ENCODE measurements at places on chromosomes 1 and 21.

DNA sequence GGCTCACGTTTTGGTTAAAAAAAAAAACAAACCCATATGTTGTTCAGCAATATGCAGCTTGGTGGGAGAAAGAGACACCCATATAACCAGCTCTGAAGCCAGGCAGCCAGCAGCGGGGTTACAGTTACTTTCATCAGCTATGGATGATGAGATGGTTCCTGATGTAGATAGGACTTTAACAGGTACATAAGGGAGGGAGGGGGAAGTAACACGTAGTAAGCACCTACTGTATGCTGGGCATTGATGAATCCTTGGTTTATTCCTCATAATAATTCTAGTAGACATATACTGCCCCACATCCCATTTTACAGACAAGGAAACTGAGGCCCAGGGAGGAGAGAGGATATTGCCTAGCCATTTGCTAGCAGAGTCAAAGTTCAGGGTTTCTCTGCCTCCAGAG lies 2.0 kb downstream of the SLC1A7 start:
- DNase-seq, result no peak

DNA sequence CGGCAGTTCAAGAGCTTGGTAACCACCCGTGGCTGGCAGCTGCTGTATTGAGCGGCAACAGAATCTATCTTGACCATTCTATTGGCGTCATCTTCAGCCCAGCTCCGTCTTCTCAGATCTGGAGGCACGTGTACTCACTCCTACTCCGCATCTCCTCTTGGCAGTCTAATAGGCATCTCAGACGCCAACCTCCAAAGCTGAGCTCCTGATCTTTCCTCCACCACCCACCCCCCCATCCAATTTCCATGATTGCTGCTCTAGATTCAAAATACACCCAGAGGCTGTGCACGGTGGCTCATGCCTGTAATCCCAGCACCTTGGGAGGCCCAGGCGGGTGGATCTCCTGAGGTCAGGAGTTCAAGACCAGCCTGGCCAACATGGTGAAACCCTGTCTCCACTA lies 84.6 kb upstream of the CASZ1 start:
- DNase-seq, result no peak

DNA sequence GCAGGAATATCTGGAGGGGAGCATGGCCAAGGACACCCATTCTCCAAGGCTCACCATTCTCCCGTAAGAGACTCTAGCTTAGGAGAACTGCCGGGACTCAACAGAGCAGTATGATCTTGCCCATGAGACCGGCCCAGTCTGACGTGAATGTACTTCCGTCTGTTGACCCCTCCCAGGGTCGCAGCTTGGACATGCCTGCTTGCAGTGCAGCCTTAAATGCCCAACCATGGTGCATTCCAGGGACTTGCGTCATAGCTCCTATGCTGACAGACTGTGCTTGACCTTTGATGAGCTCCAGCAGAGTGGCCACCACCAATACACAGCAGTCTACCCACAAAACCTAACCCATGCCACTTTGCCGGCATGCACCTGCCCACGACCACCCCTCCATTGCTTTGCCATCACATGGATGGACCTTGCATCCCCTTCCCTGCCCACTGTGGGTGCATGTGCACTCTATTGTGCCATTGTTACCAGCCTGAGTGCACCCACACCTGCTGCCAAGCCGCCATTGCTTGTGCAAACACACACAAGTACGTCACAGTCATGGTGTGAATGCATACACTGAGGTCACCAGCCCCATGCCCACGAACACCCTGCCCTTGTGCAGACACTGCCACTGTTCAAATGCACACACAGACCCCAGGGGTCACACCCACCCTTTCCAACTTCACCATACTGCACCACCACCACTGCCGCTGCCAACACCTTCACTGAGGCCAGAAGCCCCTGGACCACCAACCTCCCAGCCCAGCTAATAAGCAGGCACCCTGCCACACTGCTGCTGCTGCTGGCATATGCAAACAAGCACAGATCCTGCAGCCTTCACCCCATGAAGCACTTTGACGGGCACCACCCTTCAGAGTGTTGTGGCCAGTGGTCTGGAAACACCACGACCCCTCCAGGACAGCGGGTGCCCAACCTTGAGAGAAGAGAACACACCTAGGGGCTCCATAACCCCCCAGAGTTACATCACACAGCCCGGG lies 1141.3 kb downstream of the BRINP3 start:
- DNase-seq, result no peak

DNA sequence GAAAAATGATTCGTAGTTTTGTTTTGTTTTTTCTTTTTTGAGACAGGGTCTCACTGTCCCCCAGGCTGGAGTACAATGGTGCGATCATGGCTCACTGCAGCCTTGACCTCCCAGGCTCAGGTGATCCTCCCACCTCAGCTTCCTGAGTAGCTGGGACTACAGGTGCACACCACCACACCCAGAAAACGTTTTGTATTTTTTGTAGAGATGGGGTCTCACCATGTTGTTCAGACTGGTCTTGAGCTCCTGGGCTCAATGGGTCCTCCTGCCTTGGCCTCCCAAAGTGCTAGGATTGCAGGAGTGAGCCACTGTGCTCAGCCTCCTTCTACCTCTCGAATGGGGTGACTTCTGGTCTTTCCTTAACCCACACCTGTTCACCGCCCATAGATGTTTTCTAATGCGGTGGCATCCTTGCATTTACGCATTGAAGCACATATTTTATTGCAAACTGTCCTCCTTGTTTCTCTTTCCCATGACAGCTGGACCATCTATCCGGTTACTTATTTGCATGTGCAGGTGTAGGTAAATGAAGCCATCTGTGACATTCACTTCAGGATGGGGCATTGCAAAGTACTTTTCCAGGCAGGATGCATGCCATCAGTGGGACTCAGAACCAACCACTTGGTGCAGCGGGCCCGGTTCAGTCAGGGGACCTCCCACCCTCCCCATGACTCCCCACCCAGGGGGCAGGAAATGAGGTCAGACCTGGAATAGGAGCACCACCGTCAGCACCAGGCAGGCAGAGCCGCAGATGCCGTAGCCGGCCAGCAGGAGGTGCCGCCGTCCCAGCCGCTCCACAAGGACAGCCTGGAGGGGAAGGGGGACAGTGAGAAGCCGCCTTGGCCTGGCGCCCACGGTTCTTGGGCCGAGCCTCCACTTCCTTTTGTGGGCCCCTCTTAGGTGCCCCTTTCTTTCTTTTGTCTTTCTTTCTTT lies 16.5 kb downstream of the SLC2A7 start:
- no peak for DNase-seq

- no peak for DNase-seq
Measured at GRCh38 chr1:204103431-204103741, 30.5 kb downstream of the SOX13 start.

- no peak for DNase-seq
Measured at GRCh38 chr1:116417678-116418077, 44.6 kb downstream of the ATP1A1 start.

- DNase-seq, result no peak
Measured at GRCh38 chr1:118660769-118661168, 327.4 kb downstream of the TBX15 start.

DNA sequence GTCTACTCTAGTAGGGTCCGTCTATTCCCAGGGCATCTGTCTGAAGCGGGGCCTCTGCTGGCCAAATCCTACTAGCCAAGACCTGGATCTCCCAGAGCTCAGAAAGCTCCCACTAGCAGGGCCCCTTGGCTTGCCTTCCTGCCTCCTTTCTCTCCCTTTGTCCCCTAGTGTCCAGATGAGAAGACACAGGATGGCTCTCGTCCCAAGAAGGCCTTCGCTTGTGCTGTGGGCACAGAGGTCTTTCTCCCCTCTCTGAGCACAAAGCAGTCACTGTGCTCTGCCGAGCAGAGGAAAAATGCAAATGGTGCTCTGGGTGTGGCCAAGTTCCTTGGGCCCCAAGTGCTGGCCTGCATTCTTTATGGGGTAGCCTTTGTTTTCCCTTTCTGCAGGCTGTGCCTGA lies 13.0 kb upstream of the GPR137B start:
- no peak for DNase-seq

GRCh38 chr1:2032737-2033136 lies 13.6 kb downstream of the GABRD start:
- DNase-seq, result no peak

GRCh38 chr1:208187499-208188041 lies 56.6 kb downstream of the PLXNA2 start:
- no peak for DNase-seq

- no peak for DNase-seq
Measured at GRCh38 chr21:42475036-42475435, 21.0 kb downstream of the RSPH1 start.

GRCh38 chr1:47765236-47765635 lies 231.9 kb downstream of the TRABD2B start:
- no peak for DNase-seq

GRCh38 chr21:46317710-46318463 lies 5.8 kb downstream of the C21orf58 start:
- DNase-seq, result no peak

DNA sequence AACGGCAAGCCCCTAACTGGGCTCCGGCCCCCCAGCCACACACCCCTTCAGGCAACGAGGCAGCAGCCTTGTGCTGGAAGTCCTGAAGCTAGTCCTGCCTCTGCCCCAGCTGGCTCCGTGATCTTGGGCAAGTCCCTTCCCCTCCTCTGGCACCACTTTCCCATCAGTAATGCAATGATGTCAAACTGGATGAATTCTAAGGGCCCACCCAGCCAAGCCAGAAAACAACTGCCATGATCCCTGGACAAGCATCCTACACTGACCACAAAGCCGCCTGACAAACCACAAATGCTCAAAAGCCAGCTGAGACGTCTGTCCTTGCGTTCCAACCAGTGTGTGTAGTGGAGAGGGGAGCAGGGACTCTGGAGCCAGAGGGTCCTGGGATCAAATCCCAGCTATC lies 26.8 kb downstream of the IFFO2 start:
- DNase-seq, result no peak

GRCh38 chr21:16815243-16815642 lies 697.6 kb upstream of the CXADR start:
- DNase-seq, result no peak

DNA sequence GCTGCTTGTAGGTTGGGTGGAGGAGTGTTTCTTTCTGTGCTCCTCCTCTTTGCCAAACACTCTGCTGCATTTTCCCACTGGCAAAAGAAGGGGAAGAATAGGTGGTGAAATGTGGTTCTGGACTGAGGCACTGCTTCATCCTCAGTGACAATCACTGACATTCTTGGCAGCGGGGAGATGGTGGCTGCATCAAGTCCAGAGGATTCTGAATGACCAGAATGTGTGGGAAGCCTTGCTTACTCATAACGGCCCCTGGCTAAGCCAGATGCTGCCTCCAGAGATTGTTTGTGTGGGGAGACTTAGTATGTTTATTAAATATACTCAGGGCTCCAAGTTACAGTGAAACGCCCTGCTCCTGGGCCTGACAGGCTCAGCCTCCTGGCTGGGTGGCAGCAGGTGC lies 160.3 kb downstream of the CACNA1E start:
- DNase-seq, result no peak

GRCh38 chr21:33255404-33255803 lies 10.8 kb upstream of the IL10RB start:
- DNase-seq, result no peak

- no peak for DNase-seq
Measured at GRCh38 chr1:238653693-238654321, 732.6 kb upstream of the CHRM3 start.

DNA sequence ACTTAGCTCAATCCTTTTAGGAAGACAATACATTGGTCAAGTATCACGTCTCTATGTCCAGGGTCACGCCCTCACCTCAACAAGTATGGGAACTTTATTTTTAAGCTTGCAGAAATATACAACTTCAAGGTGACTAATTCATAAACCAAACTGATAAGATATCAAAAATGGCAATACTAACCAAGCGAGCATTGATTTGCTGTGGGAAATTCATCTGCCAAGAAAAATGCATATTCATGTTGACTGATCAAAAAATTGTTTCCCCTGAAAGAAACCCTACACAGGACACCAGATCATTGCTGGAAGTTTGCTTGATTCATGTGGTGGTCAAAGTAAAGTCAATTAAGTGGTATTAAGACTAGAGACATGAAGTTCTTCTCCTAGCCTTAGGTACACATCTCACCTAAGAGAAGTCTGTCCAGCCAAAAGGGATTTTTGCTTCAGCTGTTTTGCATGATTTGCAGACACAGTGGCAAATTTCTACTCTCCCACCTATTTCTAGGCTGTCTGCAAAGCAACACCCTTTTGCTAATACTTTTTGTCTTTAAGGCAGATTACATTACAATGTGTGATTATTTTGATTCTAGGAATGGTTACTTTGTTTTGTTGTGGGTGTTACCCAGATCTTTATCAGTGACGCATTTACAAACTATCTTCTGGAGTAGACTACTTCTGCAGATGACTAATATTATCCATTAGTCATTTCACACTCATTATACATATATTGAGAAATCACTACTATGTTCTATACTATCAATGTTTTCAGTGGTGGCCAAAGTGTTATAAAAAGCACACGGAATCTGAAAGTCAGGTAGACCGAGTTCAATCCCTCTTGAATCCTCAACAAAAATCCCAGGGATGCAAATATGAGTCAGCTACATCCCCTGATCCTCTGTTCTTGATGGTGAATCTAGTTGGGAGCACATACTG lies 12.4 kb downstream of the SAMSN1 start:
- DNase-seq, result no peak

GRCh38 chr1:33473900-33474299 lies 1.5 kb downstream of the ZSCAN20 start:
- DNase-seq, result no peak

DNA sequence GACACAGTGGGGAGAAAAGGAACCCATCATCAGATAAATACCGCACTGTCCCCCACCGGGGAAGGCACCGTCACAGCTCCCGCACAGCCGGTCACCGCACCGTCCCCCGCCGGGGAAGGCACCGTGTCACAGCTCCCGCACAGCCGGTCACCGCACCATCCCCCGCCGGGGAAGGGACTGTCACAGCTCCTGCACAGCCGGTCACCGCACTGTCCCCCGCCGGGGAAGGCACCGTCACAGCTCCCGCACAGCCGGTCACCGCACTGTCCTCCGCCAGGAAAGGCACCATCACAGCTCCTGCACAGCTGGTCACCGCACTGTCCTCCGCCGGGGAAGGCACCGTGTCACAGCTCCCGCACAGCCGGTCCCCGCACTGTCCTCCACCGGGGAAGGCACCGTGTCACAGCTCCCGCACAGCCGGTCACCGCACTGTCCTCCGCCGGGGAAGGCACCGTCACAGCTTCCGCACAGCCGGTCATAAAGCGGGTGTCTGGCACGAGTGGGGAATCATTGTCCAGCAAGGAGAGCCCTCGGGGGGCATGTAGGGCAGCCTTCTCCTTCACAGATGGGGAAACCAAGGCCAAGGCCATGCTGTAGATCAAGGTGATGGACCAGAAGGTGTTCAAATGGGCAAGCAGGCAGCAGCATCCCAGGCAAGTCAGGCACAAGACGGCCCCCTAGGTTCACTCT lies 280.1 kb downstream of the NPHP4 start:
- no peak for DNase-seq

DNA sequence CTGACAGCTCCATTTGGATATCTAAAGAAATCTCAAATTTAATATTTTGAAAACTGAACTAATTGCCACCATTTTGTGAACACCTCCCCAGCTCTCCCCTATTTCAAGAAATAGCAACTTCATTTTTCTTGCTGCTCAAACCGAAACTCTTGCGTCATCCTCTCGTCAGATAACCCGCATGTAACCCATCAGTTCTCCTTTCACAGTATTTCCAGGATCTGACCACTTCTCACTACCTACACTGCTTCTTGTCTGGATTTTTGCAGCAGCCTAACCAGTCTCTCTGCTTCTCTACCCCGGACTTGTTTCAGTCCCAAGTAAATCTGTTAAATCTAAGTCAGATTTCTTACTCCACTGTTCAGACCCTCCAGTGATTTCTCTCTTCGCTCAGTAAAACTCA lies 75.6 kb downstream of the MTR start:
- no peak for DNase-seq

- no peak for DNase-seq
Measured at GRCh38 chr21:39649526-39649925, 36.8 kb downstream of the B3GALT5 start.
